ENCODE measurements at places on chromosomes 1 and 21.

GRCh38 chr21:28272272-28272992, 720.2 kb downstream of the LTN1 start:
- DNase-seq: no peak

- no peak for DNase-seq
These were observed 143.5 kb upstream of the COA6 start for GRCh38 chr1:234229581-234230387.

DNA sequence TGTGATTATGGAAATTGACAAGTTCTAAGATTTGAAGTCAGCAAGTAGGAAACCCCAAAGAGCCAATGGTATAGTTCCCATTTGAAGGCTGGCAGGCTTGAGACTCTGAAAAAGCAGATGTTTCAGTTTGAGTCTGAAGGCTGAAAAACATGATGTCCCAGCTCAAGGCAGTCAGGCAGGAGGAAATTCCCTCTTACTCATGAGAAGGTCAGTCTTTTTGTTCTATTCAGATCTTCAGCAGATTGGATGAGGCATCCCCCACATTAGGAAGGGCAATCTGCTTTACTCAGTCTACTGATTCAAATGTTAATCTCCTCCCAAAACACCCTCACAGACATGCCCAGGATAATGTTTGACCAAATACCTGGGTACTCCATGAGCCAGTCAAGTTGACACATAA, 372.5 kb upstream of the ST6GALNAC5 start:
- DNase-seq: no peak

GRCh38 chr1:22862752-22863151, 109.9 kb downstream of the LACTBL1 start:
- no peak for DNase-seq

DNA sequence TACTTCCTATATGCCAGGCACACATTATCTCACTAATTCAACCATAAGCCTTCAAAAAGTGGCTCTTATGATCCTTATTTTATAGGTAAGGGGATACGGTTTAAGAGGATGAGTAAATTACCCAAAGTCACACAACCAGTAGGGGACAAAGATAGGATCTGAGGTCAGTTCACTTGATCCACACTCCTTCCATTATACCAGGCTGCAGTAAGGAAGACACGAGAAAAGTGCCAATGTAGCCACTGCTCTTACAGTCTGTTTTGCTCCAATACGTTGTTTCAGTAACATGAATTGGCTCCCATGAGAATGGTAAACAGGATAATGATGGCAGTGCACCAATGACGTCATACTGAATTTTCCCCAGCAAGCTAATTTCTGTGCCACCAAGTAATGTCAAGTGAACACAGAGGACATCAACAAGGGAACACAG, 15.4 kb upstream of the GUCA2A start:
- no peak for DNase-seq

DNA sequence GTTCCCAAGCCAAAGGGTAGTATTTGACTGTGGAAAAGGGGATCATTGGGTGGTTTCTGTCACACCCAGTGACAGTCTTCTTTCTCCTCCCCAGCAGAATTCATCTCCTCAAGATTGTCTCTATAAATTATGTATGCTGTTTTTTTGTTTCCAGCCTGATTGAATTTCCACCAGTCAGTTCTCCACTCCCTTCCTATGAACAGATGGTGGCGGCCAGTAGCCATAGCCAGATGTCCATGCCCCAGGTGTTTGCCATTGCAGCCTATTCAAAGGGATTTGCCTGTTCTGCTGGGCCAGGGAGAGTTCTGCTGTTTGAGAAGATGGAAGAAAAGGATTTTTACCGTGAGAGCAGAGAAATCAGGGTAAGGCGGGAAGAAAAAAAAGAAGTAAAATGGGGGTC, 12.9 kb downstream of the CFAP57 start:
- no peak for DNase-seq

DNA sequence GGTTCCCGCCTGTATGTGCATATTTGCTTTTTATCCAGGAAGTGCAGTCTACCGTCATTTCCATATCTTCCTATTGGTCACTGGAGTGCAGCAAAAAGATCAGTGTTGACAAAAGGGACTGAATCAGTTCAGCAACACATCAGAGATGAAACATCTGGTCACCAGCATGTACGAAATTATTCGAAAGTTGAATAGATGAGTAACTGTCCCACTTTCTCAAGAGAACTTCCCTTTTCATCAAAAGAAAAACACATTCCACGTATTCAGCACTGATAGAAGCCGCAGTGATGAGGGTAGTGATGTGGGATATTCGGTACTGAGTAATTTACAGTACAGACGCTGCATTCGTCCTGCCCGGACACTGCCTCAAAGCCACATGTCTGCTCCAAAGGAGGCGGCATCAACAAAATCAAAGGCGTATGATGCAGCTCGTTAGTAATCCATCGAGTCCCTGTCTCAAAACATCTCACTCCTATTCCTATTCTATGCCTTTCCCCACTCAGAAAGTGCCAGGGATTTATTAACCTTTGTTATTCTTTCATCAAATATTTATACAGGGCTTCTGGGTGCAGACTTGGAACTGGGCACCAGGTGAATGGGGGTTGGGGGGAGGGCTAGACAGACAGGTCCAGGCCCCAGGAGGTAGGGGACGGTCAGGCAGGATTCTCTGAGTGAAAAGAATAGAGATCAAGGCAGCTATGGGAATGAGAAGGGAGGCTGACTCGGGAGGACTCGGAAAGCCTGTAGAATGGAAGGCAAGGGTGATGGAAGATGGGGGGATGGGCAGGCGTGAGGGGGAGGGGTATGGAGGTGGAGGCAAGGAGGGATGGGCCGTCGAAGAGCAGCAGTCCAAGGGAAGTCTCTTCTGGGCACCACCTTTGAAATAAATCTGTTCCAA, 79.5 kb upstream of the SLC45A1 start:
- DNase-seq: peak; percentile 31

GRCh38 chr1:31811605-31812004, 4.2 kb downstream of the SPOCD1 start:
- no peak for DNase-seq

DNA sequence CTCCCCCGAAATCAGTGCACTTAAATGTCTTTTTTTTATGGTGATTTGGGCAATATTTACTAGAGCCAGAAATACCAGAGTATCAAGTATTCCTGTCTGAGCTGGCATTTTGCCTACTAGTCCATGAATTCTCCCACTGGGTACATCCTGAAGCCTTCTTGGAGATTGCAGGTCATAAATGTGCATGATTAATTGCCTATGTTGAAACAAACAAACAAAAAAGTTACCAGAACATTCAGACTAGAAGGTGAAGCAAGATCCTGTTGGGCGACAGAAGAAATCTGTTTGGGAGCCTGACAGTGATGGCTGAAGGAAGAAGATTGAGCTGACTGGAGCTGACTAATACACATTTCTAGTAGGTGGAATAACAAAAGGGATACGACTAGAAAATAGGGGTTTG, 127.4 kb upstream of the NRIP1 start:
- no peak for DNase-seq

DNA sequence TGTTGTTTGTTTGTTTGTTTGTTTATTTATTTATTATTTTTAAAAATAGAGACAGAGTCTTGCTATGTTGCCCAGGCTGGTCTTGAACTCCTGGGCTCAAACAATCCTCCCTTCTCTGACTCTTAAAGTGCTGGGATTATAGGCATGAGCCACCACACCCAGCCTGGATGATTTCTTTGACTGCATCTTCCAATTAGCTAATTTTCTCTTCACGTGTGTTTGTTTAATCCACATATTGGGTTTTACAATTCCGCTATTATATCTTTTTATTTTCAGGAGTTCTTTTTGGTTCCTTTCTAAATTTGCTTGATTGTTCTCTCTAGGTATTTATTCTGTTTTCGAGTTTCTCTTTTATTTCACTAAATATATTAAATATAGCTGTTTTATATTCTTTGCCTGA, 19.8 kb downstream of the SH3BGR start:
- DNase-seq: no peak

DNA sequence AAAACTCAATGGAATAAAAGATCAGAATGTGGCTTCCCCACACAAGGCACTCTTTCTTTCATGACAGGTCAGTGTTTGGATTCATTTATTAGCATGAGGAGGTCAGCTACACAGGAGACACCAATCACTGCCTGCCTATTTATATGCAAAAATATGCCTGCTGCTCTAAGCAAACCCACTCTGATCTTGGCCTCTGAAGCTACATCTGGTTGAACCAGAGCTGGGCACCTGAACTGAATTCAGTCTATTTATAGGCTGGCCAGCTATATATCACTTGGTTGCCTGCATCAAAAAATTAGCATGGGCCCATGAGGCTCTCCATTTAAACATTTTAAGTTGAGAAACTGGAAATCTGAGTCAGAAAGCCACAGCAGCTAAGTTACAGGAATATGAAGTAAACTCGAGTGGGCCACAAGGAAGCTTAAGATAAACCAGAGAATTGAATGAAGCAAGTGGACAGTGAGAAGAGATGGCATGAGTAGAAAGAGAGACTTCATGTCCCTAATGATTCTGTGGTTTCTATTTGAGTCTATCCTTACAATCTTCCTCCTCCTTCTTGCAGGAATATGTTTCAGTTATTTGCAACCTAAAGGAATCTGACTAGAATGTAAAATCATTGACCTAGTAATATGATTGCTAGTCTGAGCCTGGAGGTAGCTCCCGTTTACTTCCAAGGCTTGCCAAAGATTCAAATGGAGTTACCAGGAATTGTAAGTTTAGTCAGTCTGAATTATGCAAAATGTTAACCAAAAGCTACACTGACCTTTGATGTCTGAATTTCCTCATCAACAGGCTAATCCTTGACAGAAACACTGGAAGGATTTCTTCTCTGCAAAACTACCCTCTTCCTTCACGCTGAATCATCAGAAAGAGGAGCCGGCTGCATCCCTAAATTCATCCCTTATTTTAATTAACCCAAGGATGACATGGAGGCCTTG, 17.7 kb downstream of the DDAH1 start:
- DNase-seq: no peak

DNA sequence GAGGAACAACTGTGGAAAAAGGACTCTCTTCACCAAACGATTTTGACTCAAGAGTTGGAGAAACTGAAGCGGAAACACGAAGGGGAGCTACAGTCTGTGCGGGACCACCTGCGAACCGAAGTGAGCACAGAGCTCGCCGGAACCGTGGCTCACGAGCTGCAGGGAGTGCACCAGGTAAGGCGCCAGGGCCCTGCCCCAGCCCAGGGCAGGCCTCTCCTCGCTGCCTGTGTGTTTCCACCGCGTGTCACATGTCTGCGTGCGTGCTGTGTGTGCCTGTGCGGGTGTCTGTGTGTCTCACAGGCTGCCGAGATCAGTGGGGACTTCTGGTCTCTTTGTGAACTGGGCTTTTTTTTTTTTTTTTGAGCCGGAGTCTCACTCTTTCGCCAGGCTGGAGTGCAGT, 43.0 kb downstream of the PCNT start:
- DNase-seq: no peak

- DNase-seq: no peak
These were observed 17.7 kb downstream of the AGRN start for GRCh38 chr1:1037366-1038327.

GRCh38 chr1:221268295-221268694, 389.1 kb downstream of the HLX start:
- peak; percentile 74 for DNase-seq

DNA sequence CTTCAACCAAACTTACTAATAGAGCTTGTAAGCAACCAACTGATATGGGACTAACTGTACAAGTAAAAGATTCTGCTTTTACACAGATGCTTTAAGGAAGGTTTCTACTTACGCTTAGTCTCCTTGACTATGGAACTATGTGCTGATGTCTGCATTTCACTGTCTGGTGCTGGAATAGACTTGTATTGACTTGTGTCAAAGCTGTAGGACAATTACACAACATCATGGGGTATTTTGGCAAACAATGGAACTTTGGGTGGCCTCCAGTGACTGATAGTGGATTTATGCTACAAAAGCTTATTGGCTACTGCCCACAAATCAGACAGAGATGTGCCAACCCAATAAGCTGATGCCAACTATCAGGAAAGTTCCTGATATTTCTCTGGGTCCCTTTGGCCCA, 10.6 kb downstream of the CBR1 start:
- DNase-seq: no peak

GRCh38 chr1:43930168-43930948, 3.2 kb upstream of the ARTN start:
- no peak for DNase-seq

- DNase-seq: no peak
These were observed 9.9 kb downstream of the TTC3 start for GRCh38 chr21:37082856-37083528.

- DNase-seq: no peak
These were observed 17.8 kb downstream of the PRKCZ start for GRCh38 chr1:2067981-2068380.

- DNase-seq: peak; percentile 45
These were observed 61.3 kb downstream of the B3GALNT2 start for GRCh38 chr1:235442788-235443429.

- DNase-seq: no peak
These were observed 134.2 kb downstream of the EDEM3 start for GRCh38 chr1:184620469-184620868.

DNA sequence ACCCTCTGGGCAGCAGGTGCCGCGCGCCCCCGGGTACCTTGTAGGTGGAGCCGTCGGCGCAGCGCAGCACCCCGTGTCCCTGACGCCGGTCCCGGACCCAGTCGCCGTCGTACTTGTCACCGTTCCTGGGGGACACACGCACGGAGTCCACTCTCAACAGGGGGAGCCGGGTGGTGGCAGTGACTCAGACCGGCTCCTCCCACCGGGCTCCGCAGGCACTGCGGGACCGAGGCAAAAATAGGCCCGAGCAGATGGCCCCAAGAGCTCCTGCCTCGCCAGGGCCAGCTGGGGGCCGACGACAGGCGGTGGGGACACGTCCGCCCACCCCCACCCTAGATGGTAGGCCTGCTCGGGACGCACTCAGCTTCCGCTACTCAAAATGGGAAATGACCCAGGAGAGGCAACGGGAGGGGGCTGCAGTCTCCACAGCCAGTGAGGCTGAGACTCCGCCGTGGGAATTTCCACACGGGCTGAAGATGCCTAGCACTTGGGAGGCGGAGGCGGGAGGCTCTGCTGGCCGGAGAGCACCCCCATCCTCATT, 6.3 kb downstream of the MORN1 start:
- no peak for DNase-seq

GRCh38 chr21:26804895-26805609, 40.2 kb downstream of the ADAMTS1 start:
- no peak for DNase-seq

DNA sequence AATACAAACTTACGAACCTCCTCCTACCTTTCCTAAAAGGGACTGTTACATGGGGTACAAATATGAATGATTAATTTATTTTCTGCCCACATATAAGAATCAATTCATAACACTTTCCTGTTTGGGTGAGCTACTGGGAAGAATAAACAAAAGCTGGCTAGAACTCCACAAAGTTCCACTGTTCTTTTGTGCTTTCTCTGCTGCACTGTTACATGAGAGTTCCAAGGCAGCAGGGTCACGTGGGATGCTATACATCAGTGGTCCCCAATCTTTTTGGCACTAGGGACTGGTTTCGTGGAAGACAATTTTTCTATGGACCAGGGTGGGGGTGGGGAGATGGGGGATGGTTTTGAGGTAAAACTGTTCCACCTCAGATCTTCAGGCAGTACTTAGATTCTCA, 2.2 kb upstream of the ANGPTL7 start:
- no peak for DNase-seq

- DNase-seq: no peak
These were observed 178.6 kb upstream of the HMGB4 start for GRCh38 chr1:33685256-33685655.

GRCh38 chr1:241202401-241202800, 154.6 kb downstream of the RGS7 start:
- DNase-seq: no peak
